ENCODE measurements at places on chromosomes 3 and 15. TPM values are rescaled to one million over a fixed set of nuclear protein-coding genes. Genes with fewer than 3 reads are reported as not detected.

The PRKAR2A gene
- 33.7 TPM for total RNA-seq

The HIGD2B gene
- 0.51 TPM for total RNA-seq

The GPR160 gene
- total RNA-seq: 88.9 TPM

The CYP1A2 gene
- total RNA-seq: 0.46 TPM

The CTXN2 gene
- not detected for total RNA-seq

The SLC22A13 gene
- total RNA-seq: not detected

The SI gene
- 0.40 TPM for total RNA-seq

The C3orf85 gene
- total RNA-seq: not detected

The VIPR1 gene
- 226 TPM for total RNA-seq

The BBX gene
- 94.7 TPM for total RNA-seq

The BMF gene
- 19.0 TPM for total RNA-seq

The SGO1 gene
- 0.41 TPM for total RNA-seq

The CFAP161 gene
- total RNA-seq: not detected

The CLCN2 gene
- 47.5 TPM for total RNA-seq

The TMEM212 gene
- total RNA-seq: not detected

The RTP3 gene
- not detected for total RNA-seq

The ELL3 gene
- 4.7 TPM for total RNA-seq

The SMAD6 gene
- total RNA-seq: 51.2 TPM

The CCR3 gene
- total RNA-seq: not detected

The HRG gene
- total RNA-seq: not detected

The CCR8 gene
- not detected for total RNA-seq

The SAMMSON gene
- total RNA-seq: 0.14 TPM

The CACNA2D2 gene
- total RNA-seq: 9.1 TPM

The VGLL4 gene
- total RNA-seq: 87.2 TPM

The LIPH gene
- total RNA-seq: 17.0 TPM

The CCDC12 gene
- 34.6 TPM for total RNA-seq

The ZNF80 gene
- not detected for total RNA-seq

The PPARG gene
- total RNA-seq: 12.9 TPM

The ACTC1 gene
- total RNA-seq: 21.5 TPM

The GCNT3 gene
- 1.5 TPM for total RNA-seq

The SEC11A gene
- total RNA-seq: 91.2 TPM

The RTP1 gene
- not detected for total RNA-seq

The CGGBP1 gene
- total RNA-seq: 57.6 TPM

The CHST13 gene
- 6.9 TPM for total RNA-seq

The LRRC49 gene
- 13.3 TPM for total RNA-seq

The ACKR2 gene
- 0.55 TPM for total RNA-seq

The REC114 gene
- total RNA-seq: 7.5 TPM

The TTBK2 gene
- 20.4 TPM for total RNA-seq
